ENCODE measurements at places on chromosomes 6 and 20. TPM values are rescaled to one million over a fixed set of nuclear protein-coding genes. Genes with fewer than 3 reads are reported as not detected.

The ADGRF5 gene
- not detected for total RNA-seq

DNA sequence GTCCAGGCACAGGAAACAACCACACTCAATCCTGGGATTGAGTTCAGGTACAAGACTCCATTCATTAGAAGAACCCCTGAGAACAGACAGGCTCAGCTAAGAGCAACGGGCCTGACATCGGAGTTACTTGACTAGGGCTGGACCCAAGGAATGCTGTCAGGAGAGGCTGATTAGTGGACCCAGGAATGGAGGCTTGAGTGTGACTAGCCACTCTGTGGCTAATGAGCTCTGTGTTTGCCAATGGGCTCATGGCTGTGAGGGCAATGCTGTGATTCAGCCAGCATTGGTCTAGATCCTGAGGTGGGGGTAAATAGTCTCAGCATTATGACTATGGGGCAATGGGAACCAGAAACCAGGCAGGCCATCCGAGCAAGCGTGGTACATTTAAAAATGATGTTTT lies 71.8 kb downstream of the RIOK1 start:
- DNase-seq, result no peak

The CALHM5 gene
- 7.2 TPM for total RNA-seq

The ZC3H12D gene
- not detected for total RNA-seq

DNA sequence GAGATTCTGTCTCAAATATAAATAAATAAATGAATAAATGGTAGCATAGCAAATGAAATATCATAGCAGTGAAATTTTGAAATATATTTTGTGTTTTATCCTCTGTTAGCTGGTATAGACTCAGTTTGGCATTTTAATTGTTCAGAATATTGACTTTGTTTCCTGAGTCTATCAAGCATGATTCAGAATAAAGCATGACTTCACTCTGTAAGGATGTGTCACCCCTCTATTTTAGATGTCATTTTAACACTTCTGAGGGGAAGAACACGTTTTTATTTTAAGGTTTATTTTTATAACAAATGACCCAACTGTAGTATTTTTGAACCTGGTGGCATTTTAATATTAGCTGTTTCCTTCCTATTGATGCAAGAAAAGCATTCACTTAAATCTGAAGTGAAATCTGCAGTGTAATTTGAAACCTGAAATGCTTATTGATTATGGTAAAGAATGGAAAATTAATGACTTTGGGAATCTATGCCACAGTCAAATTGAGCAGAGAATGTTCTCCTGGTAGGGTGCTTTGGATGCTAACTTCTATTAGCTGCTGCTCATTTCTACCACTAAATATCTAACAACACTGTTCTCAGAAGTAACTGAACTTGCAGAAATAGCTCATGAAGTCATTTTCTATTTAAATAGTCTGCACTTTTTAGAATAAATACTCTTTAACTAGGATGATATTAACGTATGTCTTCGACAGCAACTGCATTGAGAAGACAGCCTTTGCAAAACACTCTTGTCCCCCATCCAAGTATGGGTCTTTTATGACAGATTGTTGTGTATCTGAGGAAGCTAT lies 114.2 kb downstream of the SOX4 start:
- no peak for DNase-seq

DNA sequence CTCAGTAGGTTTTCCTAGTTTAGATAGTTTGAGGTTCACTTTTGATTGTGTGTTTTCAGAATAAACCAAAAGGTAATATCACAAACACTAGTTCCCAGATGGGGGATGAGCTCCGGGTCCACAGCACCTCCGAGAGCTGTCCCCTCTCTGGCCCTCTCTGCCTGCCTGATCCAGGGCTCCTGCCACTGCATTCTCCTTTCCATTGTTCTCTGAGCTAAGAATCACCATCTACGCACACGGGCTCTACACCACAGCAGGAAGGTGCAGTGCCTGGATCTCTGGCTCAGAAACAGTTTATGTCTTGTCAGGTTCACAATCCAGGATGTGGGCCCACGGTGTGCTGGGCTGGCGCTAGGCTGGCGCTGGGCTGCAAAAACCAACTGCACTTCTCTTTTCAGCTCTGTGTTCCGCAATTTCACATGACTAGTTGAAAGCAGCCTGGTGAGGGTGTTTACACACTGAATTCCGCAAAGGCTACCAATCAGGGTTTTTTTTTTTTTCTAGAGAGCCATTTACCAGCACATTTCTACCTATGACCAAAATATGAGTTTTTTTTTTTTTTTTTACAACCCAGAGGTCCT lies 167.5 kb downstream of the SOD2 start:
- DNase-seq, result no peak

The SLC44A4 gene
- not detected for total RNA-seq

DNA sequence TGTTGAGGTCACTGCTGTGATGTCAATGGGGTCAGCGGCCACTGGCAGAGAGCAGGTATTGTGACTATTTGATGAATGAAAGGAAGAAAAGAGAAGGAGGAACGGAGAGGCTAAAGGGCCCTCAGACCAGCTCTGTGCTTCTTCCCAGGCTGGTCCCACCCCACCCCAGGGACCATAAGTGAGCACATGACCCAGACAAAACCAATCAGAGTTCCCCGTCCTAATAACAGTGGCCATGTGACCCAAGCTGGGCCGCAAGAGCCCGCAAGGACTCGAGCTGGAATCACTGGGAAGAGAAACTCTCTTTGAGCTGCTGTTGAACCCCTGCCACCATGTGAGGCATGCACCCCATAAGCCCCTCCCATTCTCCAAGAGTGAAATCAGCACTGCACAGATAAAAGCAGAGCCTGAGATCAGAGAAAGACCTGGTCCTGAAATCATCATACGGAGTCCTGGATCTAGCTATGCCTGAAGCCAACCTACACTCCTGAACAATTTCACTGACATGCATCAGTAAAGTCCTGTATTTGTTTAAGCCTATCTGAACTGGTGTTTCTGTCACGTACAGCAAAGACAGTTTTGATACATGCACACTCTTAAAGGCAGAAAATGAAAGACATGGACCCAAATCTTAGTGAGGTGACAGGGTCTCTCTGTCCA lies 90.2 kb downstream of the PREX1 start:
- DNase-seq, result no peak

The HLA-DMB gene
- total RNA-seq, result not detected

- no peak for DNase-seq
Measured at GRCh38 chr6:33211666-33212422, 3.5 kb downstream of the RING1 start.

DNA sequence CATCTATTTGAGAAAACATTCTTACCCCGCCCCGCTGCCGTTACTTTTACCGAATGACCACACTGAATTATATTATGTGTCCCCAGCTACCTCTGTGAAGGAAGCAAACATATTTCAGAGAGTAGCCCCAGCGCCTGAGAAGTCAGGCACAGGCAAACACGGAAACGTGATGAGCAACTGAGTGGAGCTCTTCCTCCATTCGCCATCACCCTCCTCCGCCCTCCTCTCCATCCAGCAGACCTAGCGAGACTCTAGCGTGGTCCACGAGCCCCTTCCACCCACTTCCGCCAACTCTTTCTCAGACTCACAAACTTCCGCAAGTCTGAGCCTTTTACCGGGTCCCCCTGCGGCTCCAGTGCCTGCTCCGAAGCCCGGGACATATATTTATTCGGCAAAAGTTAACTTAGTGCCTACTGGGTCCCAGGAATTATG lies 582 bp downstream of the SNRPB start:
- DNase-seq, result peak; percentile 66

DNA sequence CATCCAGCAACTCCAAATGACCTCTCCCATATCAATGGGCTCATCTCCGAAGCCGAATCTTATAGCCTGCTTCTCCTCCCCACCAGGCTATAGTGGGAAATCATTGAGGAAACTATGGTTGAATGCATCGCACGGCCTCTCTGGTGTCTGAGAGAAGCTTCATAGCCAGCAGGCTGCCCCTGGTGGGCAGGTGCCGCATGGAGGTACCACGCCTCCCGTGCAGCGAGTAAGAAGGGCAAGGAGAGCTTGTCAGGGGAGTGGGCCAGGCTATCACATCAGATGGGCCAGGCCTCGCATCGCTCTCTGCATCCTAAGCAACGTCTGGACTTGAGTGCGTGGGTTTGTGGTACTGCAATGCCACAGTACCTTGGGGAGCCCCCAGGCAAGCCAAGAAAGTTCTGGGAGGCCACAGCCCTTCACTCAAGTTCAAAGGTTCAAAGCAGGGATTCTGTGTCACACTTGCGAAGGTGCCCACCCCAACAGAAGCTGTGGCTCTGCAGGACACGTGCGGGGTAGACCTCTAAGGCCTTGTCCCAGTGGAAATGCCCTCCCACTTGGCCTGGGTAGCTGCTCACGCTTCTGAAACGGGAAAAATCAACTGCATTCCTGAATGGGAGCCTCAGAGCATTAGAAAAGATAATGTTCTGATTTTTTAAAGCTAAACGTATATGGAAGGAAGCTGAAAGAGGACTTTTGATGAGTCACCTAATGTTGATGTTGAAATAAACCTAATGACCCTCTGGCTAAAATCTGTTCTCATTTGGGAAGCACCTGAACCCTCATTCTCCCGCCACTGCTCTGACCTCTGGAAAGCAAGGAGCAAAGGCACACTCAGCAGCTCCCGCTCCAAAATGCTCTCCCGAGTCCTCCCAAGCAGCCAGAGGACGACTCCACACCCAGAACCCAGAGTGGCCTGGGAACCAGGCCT lies 8.4 kb upstream of the IRF4 start:
- no peak for DNase-seq

The SLA2 gene
- total RNA-seq, result not detected

GRCh38 chr6:17470938-17471327 lies 77.5 kb downstream of the CAP2 start:
- no peak for DNase-seq
